Activated CD4-positive, alpha-beta T cell treated with anti-CD3 and anti-CD28 coated beads for 36 hours (primary cell): ENCODE measurements at places on chromosomes 11 and 22. TPM values are rescaled to one million over a fixed set of nuclear protein-coding genes. Genes with fewer than 3 reads are reported as not detected.

DNA sequence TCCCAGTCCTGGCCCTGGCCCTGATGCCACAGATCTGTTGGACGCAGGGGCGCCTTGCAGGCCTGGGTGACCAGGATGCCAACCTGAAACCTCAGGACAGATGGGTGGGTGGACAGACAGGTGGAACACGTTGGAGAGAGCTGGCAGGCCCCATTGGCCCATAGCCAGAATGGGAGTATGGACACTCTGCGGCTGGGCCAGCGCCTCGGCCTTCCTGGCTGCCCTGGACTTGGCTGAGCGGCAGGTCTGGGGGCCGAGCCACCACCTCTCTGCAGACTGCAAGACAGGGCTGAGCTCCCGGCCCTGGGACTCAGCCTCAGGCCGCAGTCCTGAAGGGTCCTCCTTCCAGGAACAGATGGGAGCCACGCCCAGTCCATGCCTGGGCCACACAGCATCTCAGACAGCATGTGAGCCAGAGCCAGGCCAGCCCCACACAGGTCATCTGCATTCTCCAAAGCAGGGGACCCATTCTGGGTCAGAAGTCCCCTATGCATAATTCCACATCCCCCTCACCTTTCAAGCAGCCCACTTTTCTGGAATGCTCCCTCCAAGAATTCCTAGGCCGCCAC lies 14.1 kb downstream of the WNT7B start:
- peaks cover 1% of the 10 kb centered on the region for H3K27me3 ChIP-seq
- no peak for DNase-seq
- H3K4me1 ChIP-seq = no peaks in the 10 kb centered on the region
- H3K36me3 ChIP-seq = no peaks in the 10 kb centered on the region
- no peak overlapping the region for H3K27ac ChIP-seq

GRCh38 chr11:96145163-96145585 lies 197.8 kb downstream of the MAML2 start:
- H3K4me3 ChIP-seq = no peak overlapping the region
- H3K36me3 ChIP-seq = peaks cover 18% of the 10 kb centered on the region
- H3K27me3 ChIP-seq = no peaks in the 10 kb centered on the region
- peak overlapping the region; percentile 48 for H3K27ac ChIP-seq

GRCh38 chr22:22245256-22245909 lies 797 bp downstream of the VPREB1 start:
- no peak overlapping the region for H3K4me3 ChIP-seq
- no peak for DNase-seq
- H3K27ac ChIP-seq = no peak overlapping the region
- peaks cover 16% of the 10 kb centered on the region for H3K4me1 ChIP-seq

- H3K27me3 ChIP-seq = no peaks in the 10 kb centered on the region
- H3K36me3 ChIP-seq = peaks cover 9% of the 10 kb centered on the region
- H3K27ac ChIP-seq = no peak overlapping the region
- no peak for DNase-seq
- H3K4me3 ChIP-seq = no peak overlapping the region
- peaks cover 25% of the 10 kb centered on the region for H3K4me1 ChIP-seq
These were observed 18.1 kb downstream of the TOM1 start for GRCh38 chr22:35317680-35318290.

DNA sequence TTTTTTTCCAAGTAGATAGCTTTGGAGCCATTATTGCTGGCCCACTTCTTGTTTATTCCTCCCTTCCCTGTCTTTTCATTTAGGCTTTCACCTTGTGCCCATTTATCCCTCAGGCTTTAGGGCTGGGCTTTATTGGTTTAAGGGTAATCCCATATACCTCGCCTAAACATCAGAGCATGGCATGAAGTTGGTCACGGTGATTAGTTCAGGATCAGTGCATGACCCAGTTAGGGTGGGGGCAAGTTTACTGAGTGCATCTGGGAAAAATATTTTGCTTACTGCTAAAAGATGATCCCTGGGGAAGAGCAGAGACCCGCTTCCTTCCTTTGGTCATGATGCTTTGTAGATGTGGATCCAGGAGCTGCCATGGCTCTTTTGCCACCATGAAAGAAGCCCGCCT lies 153.3 kb upstream of the NECTIN1 start:
- H3K4me3 ChIP-seq = no peak overlapping the region
- H3K27me3 ChIP-seq = peaks cover 11% of the 10 kb centered on the region
- H3K36me3 ChIP-seq = no peaks in the 10 kb centered on the region
- no peaks in the 10 kb centered on the region for H3K4me1 ChIP-seq
- H3K27ac ChIP-seq = no peak overlapping the region

- DNase-seq = no peak
- no peak overlapping the region for H3K27ac ChIP-seq
- no peaks in the 10 kb centered on the region for H3K4me1 ChIP-seq
- H3K36me3 ChIP-seq = no peaks in the 10 kb centered on the region
- no peak overlapping the region for H3K4me3 ChIP-seq
These were observed 815.7 kb downstream of the BRD1 start for GRCh38 chr22:49011769-49012648.

DNA sequence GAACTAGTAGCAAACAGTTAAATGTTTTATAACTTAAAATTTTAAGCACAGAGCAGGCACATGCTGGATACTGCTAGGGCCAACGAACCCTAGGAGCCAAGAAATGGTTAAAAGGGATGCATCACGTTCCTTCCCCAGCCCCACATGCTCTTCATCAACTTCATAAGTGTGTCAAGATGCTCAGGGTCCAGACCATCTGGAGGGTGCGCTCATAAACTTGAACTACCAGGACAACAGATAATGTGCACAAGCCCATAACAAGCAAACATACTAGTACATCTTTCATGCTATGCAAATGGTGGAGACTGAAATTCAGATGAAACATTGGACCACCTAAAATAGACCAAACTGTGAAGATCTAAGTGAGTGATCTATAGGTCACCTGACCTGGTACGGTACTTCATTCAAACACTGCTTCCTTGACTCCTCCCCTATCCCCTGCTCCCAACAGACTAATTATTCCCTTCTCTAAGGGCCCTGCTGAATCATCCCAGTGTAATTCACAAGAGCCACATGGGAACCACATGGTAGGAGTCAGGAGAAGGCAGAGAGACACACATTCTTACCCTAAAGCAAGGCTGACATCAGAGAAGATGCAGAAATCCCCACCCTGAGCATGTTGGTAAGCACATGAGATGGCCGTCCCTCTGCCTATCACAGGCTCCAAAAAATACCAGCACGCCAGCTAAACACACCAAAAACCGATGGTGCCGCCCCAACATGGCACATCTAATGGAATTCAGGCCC lies 83.9 kb downstream of the ETS1 start:
- H3K4me3 ChIP-seq = peak overlapping the region; percentile 96
- DNase-seq = peak; percentile 63
- peak overlapping the region; percentile 98 for H3K27ac ChIP-seq
- H3K36me3 ChIP-seq = peaks cover 86% of the 10 kb centered on the region
- H3K27me3 ChIP-seq = no peaks in the 10 kb centered on the region

GRCh38 chr11:70399681-70400112 lies 1.4 kb downstream of the CTTN start:
- H3K27me3 ChIP-seq = peaks cover 15% of the 10 kb centered on the region
- peaks cover 30% of the 10 kb centered on the region for H3K4me1 ChIP-seq
- H3K27ac ChIP-seq = no peak overlapping the region
- peak; percentile 22 for DNase-seq
- peaks cover 13% of the 10 kb centered on the region for H3K36me3 ChIP-seq
- peak overlapping the region; percentile 88 for H3K4me3 ChIP-seq

- H3K4me1 ChIP-seq = peaks cover 33% of the 10 kb centered on the region
- peak; percentile 28 for DNase-seq
- H3K36me3 ChIP-seq = peaks cover 14% of the 10 kb centered on the region
- no peaks in the 10 kb centered on the region for H3K27me3 ChIP-seq
- peak overlapping the region; percentile 90 for H3K27ac ChIP-seq
These were observed 922 bp upstream of the CSNK1E start for GRCh38 chr22:38317995-38318715.

DNA sequence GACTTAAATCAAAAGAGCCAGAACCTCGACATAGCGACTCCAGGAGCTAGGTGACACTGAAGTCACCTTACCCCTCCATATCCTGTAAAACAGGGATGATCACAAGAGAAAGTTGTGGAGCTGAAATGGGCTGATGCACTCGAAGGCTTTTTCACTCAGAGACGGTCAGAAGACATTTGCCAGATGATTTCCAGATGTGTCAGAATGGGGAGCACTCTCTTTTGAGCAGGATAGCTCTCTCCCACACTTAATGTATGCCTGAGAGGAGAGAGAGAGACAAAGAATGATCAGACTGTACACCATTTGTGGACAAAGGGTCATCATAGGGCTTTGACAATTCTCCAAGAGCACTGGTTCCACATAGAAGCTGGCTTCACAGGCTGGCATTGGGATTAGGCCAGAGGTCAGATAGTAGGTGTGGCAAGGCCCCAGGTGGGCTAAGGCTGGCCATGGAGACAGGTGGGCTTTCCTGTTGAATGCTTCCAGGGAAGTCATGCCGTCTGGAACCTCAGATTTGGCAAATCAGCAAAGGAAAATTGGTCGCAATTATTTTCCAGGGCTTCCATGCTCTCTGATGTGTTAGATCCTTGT lies 42.3 kb upstream of the ETS1 start:
- no peak for DNase-seq
- no peaks in the 10 kb centered on the region for H3K27me3 ChIP-seq
- no peaks in the 10 kb centered on the region for H3K36me3 ChIP-seq
- H3K4me3 ChIP-seq = peak overlapping the region; percentile 47

GRCh38 chr11:41980741-41981140 lies 521.3 kb upstream of the LRRC4C start:
- DNase-seq = no peak
- no peaks in the 10 kb centered on the region for H3K27me3 ChIP-seq

DNA sequence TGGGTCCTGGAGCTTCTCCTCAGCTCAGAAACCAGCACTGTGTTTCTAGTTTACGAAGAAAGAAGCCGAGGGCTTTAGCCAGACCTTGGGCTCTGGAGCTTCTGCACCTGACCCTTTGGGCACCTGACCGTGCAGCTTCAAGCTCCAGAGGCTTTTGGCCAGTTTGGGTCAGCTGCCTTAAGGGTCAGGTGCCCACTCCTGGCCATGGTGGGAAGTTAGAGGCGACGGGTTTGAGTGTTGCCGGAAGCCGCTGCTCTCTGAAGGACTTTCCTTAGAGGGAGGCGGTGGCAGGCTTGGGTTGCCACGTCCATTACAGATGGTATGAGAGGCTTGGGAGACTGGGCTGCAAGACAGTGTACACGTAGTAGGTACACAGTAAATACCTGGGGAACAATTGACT lies 52.3 kb downstream of the PISD start:
- no peaks in the 10 kb centered on the region for H3K27me3 ChIP-seq
- peaks cover 7% of the 10 kb centered on the region for H3K4me1 ChIP-seq
- peak overlapping the region; percentile 47 for H3K27ac ChIP-seq

DNA sequence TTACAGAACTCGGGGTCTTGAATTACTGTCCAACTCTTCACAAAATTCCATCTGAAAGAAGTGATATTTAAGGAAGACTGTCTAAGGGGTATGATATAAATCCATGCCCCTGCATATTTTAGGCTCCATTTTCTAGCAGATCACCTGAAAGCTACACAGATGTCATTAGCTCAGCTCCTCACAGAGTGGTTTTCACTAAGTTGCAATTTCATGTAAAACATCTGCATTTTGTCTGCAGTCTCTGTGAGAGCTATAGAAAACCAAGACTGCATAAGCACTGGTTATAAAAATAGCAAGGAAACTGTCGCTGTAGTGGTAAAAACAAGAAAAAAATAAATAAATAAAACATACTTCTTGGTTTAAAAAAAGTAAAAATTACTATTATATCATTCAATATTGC lies 103.4 kb downstream of the RPL27A start:
- no peak overlapping the region for H3K4me3 ChIP-seq
- H3K27me3 ChIP-seq = peaks cover 8% of the 10 kb centered on the region
- no peak overlapping the region for H3K27ac ChIP-seq
- H3K4me1 ChIP-seq = no peaks in the 10 kb centered on the region
- H3K36me3 ChIP-seq = no peaks in the 10 kb centered on the region

GRCh38 chr11:16191212-16191867 lies 165.0 kb downstream of the SOX6 start:
- H3K27me3 ChIP-seq = no peaks in the 10 kb centered on the region
- H3K36me3 ChIP-seq = no peaks in the 10 kb centered on the region
- no peak overlapping the region for H3K27ac ChIP-seq
- no peaks in the 10 kb centered on the region for H3K4me1 ChIP-seq
- no peak for DNase-seq

DNA sequence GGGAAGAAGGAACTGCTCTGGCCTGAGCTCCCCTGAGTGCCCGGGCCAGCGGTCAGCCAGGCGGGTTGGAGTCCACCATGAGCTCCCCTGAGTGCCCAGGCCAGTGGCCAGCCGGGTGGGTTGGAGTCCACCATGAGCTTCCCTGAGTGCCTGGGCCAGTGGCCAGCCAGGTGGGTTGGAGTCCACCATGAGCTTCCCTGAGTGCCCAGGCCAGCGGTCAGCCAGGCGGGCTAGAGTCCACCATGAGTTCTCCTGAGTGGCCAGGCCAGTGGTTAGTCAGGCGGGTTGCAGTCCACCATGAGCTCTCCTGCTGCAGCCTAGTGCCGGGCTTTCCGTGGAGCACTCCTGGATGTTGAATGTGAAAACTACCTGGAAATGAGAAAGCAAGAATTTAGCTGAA lies 844.0 kb downstream of the TBC1D22A start:
- no peaks in the 10 kb centered on the region for H3K36me3 ChIP-seq
- H3K27me3 ChIP-seq = peaks cover 5% of the 10 kb centered on the region
- no peak overlapping the region for H3K27ac ChIP-seq
- H3K4me3 ChIP-seq = no peak overlapping the region

- H3K4me3 ChIP-seq = no peak overlapping the region
- no peaks in the 10 kb centered on the region for H3K36me3 ChIP-seq
- no peaks in the 10 kb centered on the region for H3K27me3 ChIP-seq
- DNase-seq = no peak
- no peak overlapping the region for H3K27ac ChIP-seq
These were observed 373.9 kb upstream of the FAT3 start for GRCh38 chr11:91850533-91851275.

- peaks cover 32% of the 10 kb centered on the region for H3K4me1 ChIP-seq
- peak overlapping the region; percentile 87 for H3K27ac ChIP-seq
- H3K27me3 ChIP-seq = no peaks in the 10 kb centered on the region
- DNase-seq = peak; percentile 61
- H3K36me3 ChIP-seq = peaks cover 17% of the 10 kb centered on the region
These were observed 741 bp downstream of the CARS1 start for GRCh38 chr11:3056296-3057068.

GRCh38 chr11:87213444-87213843 lies 175.7 kb downstream of the TMEM135 start:
- H3K36me3 ChIP-seq = peaks cover 3% of the 10 kb centered on the region
- H3K27me3 ChIP-seq = no peaks in the 10 kb centered on the region
- H3K4me3 ChIP-seq = no peak overlapping the region
- H3K27ac ChIP-seq = no peak overlapping the region

DRICH1 gene
- total RNA-seq = 0.65 TPM

OR4D11 gene
- total RNA-seq = not detected

BTBD18 gene
- total RNA-seq = not detected

VPS26B gene
- 32.4 TPM for total RNA-seq

SYT13 gene
- not detected for total RNA-seq

CYTH4 gene
- total RNA-seq = 33.1 TPM

BIRC3 gene
- 109 TPM for total RNA-seq

TREH gene
- total RNA-seq = not detected
